ENCODE measurements at places on chromosomes 4 and X.
A peak's percentile ranks its signal among the peaks of the same experiment; 100 is the strongest.

DNA sequence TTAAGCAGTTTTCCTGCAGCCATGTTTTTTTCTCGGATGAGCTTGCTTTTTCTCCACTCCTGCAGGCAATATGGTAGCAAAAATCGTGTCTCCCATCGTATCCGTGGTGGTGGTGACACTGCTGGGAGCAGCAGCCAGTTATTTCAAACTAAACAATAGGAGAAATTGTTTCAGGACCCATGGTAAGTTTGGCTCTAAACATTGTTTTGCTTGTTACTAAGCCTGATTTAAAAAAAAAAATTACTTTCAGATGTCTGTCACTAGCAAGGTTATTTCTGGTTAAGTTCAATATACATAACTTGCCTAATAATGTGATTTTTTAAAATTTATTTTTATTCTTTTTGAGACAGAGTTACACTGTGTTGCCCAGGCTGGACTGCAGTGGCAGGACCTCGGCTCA is 17.5 kb upstream of the GYG2 start:
- DNase-seq, result no peak

DNA sequence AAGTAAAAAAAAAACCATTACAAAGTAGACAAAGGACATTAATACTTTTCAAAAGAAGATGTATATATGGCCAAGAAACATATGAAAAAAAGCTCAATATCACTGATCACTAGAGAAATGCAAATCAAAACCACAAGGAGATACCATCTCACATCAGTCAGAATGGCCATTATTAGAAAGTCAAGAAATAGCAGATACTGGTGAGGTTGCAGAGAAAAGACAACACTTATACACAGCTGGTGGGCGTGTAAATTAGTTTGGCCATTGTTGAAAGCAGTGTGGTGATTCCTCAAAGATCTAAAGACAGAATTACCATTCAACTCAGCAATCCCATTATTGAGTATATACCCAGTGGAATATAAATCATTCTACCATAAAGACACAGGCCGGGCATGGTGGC is 39.3 kb downstream of the TASL start:
- DNase-seq, result no peak

GRCh38 chrX:51837921-51838320 is 55.5 kb upstream of the MAGED1 start:
- DNase-seq, result no peak

GRCh38 chrX:39855748-39856129 is 242.0 kb downstream of the BCOR start:
- DNase-seq, result peak; percentile 83

DNA sequence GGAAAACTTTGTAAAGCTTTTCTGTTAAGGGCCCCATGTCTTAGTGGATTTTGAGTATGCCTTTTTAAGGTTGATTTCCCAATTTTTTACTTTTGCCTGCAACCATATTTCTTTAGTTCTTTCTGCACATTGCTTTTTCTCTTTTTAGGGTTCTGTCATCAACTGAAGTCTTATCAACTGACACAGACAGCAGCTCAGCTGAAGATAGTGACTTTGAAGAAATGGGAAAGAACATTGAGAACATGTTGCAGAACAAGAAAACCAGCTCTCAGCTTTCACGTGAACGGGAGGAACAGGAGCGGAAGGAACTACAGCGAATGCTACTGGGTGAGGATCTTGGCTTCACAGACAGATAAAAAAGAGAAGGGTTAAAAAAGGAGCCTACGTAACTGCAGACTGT is 27.8 kb downstream of the TAF1 start:
- DNase-seq, result no peak

- DNase-seq, result peak; percentile 7
These were observed 999.0 kb upstream of the ADGRL3 start for GRCh38 chr4:60201052-60201673.

GRCh38 chr4:3524349-3524748 is 7.9 kb downstream of the LRPAP1 start:
- DNase-seq, result no peak

DNA sequence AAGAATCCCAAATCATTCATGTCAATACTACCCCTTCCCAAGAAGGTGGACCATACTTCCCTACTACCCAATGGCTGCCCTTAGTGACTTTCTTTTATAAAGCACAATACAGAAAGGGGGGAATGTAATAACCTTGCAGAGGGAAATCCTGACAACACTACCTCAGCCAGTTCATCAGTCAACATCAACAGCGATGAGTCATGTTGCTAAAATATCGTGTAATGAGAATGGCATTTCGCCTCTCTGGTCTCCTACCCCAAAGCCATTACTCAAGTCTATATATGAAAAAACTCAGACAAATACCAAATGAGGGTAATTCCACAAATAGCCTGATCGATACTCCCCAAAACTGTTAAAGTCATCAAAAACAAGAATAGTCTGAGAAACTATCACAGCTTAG is 3.3 kb upstream of the MAGEA8 start:
- DNase-seq, result no peak

GRCh38 chr4:133668061-133668851 is 519.2 kb downstream of the PCDH10 start:
- DNase-seq, result no peak

- no peak for DNase-seq
These were observed 114.8 kb upstream of the MAP9 start for GRCh38 chr4:155491336-155492120.

DNA sequence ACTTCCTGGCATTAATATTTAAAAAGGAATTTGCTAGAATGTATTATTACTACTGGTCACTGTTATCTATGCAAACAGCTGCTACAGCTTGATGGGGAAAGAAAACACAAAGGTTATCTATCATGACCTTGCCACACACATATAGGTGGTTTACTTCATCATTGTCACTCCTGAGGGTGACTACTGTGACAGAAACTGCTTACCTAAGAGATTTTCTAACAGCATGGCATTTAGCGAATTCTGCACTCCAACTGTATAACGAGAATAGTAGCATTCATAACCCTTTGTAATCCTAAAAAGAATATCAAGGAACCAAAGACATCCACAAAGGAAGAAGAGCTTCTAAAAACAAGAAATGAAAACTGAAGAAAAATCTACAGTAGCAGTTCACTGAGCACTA is 74.6 kb upstream of the SPOCK3 start:
- DNase-seq, result no peak

DNA sequence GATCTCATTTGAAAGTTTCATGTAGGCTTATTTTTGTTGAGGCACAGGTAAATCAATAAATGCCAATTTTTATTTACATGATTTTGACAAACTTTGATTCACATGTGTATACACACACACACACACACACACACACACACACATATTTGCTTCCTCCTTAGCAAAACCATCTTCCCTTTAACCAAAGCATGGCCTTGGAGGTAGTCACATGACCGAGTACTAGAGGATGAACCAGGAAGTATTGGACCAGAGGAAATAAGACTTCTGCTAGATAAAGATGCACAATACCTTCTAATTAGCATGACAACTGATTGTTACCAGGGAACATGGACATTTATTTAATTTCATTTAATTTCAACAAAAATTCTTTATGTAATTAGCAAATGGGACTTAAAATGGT is 23.4 kb upstream of the CFAP299 start:
- no peak for DNase-seq

- no peak for DNase-seq
These were observed 175.3 kb downstream of the TSPAN5 start for GRCh38 chr4:98482847-98483806.

- no peak for DNase-seq
These were observed 45.2 kb upstream of the CEP135 start for GRCh38 chr4:55903577-55903976.

GRCh38 chr4:169050881-169051760 is 41.1 kb upstream of the CBR4 start:
- no peak for DNase-seq

- DNase-seq, result no peak
These were observed 192.3 kb upstream of the ANKRD50 start for GRCh38 chr4:124904723-124905388.

- no peak for DNase-seq
These were observed 19.1 kb downstream of the MAML3 start for GRCh38 chr4:140134746-140135425.

DNA sequence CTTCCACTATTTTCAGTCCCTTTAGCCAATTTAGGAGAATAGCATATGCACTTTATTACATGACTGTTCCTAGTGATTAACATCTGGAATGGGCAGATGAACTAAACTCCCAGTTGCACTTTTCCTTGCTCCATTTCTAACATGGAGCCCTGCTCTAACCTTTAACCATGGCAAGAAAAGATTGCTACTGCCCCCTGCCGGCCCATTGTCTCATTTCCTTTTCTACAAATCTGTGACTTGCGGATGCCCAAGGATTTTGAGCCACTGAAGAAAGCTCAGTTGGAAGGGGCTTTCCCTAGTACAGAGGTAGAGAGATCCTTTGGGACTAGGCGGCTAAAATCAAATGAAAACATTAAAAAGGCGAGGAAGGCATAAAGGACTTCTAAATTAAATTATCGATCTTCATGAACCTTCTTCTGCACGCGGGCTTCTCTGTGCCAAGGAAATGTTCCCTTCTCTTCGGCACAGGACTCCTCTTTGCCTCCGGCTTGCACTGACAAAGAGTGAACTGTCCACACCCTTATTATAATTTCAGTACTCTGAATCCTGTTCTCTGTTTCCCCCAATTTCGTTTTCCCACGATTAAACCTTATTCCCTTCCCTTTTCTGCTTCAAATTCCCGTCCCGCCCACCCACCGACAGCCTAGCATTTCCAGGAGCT is 577 bp upstream of the GLRA2 start:
- DNase-seq, result peak; percentile 52

- no peak for DNase-seq
These were observed 176.2 kb downstream of the ADGRL3 start for GRCh38 chr4:61376301-61376700.

- no peak for DNase-seq
These were observed 90.1 kb upstream of the AGA start for GRCh38 chr4:177532358-177532757.

- DNase-seq, result peak; percentile 68
These were observed 6.7 kb downstream of the MYL5 start for GRCh38 chr4:680928-681645.

GRCh38 chr4:99803566-99804101 is 13.0 kb upstream of the DAPP1 start:
- DNase-seq, result no peak

DNA sequence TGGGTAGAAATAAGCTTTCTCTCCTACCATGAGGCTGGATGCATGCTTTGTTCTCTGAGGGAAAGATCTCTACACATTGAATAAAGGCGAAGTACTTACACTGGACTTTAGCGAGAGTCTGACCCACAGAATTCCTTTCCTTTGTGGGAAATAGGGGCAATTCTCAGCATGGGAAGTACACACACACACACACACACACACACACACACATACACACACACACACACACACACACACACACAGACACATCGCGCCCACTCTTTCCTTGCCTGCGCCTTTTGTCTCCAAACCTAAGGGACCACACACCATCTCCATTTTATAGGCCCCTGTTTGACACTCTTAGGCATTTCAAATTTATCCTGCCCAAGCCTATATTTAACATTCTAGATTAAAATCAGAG is 83.8 kb downstream of the LUZP4 start:
- DNase-seq, result no peak

GRCh38 chrX:9530848-9531274 is 66.0 kb downstream of the TBL1X start:
- peak; percentile 67 for DNase-seq

GRCh38 chr4:20151436-20151835 is 100.3 kb upstream of the SLIT2 start:
- DNase-seq, result no peak

DNA sequence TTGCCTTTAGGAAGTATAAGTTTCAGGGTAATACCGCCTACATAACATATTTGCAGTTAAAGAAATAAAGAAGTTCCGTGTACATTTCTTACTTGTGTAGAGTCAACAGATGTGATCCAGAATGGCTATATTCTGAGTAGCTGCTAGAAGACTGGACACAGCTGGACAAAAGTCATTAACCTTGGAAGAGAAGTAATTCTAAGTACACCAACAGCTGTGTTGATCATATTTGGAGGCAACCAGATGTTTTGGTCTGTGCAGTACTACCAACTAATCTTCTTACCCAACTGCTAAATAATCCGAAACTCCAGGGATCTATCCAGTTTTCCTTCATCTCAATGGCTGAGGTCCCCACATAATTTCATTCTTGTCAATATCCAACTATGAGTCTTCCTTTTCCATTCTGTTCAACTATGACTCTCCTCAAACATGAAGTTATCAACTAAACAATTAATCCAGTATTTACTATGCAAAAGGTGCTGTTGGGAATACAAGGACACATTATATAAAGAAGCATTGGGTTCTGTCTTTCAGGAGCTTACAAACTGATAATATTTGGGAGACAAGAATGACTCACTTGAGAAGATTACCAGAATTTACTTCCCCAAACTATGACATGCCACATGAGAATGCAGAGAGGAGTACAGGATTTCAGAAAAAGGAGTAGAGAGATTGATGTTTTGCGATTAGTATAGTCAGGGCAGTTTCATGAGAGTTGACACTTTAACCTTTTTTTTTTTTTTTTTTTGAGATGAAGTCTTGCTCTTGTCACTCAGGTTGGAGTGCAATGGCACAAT is 78.2 kb downstream of the COL4A6 start:
- DNase-seq, result no peak

GRCh38 chr4:184197536-184198082 is 20.1 kb downstream of the ENPP6 start:
- DNase-seq, result no peak

DNA sequence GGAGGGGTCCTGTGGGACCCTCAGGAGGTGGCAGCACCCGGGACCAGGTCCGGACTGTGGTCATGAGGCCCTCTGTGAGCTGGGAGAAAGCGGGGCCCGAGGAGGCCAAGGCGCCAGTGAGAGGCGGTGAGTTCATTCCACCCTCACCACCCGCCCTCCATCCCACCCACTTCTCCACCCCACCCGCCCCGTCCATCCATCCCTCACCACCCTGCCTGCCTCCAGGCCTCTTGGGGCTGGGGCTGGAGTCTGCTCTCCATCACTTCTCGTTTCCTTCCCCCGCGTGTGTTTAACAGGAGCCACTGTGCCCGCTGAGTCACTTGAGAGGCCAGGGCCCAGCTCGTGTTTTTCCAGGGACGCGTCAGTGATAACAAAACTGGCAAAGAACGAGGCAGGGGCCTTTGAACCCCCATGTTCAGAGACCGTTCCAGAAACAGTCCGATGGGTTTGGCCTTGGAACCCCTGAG is 6.2 kb downstream of the SH3TC1 start:
- no peak for DNase-seq

- no peak for DNase-seq
These were observed 130.4 kb downstream of the LARP7 start for GRCh38 chr4:112767386-112767785.
